ENCODE measurements at places on chromosomes 4 and X.

DNA sequence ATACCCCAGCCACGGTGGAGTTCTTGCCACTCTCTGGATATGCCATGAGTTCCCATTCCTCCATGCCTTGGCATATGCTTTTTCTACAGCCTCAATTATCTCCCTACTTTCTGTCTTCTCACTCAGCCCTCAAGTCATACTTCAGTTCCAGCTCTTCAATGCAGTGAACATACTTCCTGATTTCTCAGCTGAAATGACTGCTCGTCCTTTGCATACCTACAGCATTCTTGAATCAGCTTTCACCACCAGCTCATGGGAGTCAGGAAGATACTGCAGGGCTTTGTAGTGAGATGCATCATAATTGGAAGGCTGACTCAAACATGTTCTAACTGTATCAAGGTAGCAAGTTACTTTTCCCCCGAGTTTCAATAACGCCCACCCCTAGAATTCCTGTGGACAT lies 118.4 kb downstream of the APBB2 start:
- no peak for DNase-seq

DNA sequence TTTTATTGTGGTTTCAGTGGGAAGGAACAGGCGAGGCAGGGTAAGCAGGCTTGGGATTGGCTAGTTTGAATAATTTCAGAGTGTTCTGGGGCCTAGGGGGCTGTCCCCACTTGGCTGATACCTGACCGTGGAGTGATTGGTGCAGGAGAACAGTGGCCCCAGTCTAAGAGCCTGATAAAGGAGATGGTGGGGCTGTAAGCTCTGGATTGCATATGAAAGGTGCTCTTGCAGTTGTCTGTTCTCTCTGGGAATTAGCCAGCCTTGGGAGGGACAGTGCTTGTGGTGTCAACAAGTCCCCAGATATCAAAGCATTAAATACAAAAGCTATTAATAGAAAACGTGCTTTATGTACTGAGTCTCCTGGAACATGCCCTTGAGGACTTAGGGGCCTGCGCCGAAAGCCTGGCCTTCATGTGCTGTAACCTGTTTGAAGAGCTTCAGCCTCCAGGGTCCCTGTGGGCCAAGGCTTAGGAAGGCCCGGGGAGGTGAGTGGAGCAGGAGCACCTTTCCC lies 30.4 kb upstream of the CLTRN start:
- DNase-seq, result no peak

DNA sequence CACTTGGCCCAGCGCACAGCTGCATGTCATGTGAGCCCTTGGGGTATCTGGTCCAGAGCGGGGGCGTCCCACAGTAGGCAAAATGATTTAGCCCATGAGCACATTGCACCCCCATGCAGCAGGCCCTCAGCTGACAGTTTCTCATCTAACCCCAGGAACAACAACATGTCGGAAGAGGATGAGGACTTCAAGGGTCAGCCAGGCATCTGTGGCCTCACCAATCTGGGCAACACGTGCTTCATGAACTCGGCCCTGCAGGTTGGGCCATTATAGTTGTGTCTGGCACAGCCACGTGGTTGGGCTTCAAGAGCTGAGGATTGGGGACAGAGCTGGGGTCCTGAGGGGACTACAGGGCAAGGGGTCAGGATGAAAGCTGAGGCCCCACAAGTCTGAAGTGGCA lies 7.8 kb downstream of the USP11 start:
- no peak for DNase-seq

DNA sequence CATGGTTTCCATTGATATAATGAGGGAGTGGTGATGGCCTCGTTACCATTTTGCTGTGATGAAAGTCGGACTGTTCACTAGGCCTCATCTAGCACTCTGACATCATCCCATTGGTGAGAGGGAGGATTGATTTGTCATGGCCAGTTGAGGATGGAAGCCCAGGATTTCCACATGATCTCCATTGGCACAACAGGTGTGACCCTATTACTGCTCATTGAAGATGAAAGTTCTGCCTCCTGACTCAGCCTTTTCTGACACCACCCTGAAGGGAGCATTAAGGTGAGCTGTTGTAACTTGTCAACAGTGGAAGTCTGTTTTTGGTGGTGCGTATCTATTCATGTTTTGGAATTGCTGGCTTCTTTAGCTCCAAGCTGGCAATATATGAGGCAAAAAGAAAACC lies 144.2 kb downstream of the PABPC4L start:
- no peak for DNase-seq

DNA sequence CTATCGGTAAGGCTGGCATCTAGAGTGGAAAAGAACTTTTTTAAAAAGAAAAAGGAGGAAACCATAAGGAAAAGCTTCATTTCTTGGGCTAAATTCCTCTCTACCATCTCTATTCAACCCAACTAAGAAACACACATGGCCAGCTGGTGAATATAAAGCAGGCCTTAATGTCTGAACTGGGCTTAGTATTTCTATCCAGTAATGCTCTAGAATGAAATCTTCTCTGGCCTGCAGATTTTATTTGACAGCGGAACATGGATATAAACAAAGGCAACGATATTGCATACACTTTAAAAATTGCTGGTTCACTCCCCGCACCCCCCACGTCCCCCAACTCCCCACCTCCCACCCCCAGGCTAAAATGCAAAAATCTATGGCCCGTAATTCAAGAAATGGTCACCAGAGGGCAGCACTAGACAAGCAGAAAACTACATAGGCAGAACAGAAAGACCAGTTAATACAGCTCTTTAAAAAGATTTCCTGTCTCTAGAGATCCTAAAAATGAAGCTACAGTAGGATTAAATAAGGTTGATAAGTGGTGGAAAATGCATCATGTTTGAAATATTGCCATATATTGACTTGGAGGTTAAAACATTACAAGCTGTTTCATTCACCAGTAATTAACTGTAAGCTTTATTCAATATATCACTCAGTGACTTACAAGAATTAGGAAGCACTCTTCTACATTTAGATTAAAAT lies 155.2 kb upstream of the GALNT7 start:
- DNase-seq, result no peak

GRCh38 chr4:72275381-72275780 lies 243.6 kb downstream of the NPFFR2 start:
- no peak for DNase-seq

GRCh38 chr4:120658772-120659171 lies 263.8 kb downstream of the PRDM5 start:
- no peak for DNase-seq

DNA sequence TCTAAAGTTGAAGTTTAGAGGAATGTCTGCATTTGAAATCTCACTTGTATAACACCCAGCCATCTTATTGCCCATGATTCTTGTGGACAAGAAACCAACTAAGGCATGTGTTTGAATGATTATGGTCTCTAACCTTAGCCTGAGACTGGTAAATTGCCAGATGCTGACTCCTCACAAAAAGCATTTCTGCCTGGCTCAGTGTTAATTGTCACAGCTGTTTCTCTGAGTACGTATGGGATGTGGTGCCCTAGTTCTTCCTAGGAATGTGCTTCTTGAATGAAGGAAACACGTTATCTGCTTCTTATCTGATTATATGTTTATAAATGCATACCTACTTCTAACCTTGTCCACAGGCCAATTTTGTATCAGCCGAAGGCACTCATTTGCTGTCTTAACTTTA lies 63.1 kb upstream of the NDP start:
- no peak for DNase-seq

DNA sequence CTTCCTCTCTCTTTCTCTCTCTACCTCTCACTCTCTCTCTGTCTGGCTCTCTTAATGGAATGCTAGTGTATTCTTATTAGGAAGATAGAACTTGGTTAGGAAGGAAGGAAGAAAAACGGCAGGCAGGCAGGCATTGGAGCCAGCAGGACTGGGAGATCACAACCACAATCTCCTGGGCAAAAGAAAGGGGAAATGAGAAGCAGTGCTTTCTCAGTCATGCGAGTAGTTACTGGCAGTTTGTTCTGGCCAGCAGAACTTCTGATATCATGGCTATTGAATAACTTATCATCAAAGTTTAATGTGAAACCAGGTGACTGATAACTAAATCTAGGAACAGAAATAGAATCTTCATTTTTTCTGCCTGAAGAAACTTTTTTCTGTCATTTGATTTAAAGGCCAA lies 60.9 kb upstream of the PAGE1 start:
- DNase-seq, result no peak

GRCh38 chrX:38850807-38851544 lies 49.7 kb downstream of the MID1IP1 start:
- no peak for DNase-seq

- no peak for DNase-seq
Measured at GRCh38 chrX:18173494-18174180, 47.0 kb downstream of the BEND2 start.

DNA sequence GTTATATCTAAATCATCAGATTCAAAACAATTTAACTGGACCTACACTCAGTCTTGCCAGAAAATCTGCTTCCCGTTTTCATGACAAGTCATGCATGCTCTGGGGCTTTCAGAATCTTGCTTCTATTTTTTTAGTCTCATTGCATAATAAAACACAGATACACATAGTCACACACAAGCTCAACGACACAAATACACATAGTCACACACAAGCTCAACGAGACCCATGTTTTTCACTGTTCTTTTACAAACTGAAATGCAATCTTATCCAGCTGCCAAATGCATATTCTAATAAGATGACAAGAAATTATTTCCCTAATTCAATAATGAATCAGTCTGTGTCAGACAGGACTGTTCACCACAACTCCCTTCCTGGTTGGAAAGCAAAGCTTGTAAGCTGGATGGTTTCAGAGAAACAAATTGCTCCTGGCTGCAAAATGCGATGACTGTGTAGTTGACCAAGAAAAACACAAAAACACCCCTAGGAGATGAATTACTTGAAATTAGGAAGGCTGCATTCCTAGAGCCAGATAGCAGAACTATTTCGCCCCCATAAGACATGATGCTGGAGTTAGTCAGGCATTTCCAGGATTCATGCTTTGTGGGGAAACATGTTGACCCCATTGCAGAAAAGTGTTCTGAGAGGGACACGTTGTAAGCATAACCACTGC lies 208.7 kb downstream of the CHIC2 start:
- DNase-seq, result no peak

GRCh38 chr4:89382439-89382838 lies 74.8 kb upstream of the GPRIN3 start:
- no peak for DNase-seq

- no peak for DNase-seq
Measured at GRCh38 chrX:70429759-70430158, 6.6 kb downstream of the GDPD2 start.

DNA sequence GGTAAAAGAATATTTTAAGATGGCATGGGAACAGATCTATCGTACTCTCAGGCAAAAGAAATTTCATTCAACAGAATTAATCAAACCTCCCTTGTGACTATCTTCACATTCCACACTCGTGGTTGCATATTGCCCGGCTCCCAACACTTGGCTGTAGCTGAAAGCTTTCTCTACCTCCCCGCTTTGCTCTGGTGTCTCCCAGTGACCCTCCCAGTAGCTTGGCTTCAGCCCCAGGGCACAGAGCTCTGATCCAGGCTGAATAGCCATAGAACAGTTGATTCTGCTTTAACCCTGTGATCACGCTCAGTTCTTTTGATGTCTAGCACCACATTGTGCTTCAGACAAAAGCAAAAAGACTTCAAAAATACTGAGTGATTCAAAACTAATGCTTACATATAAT lies 24.6 kb downstream of the SLC7A11 start:
- no peak for DNase-seq

- DNase-seq, result no peak
Measured at GRCh38 chr4:168362025-168362401, 43.5 kb upstream of the DDX60 start.

- DNase-seq, result no peak
Measured at GRCh38 chr4:40838742-40839141, 89.0 kb downstream of the NSUN7 start.

DNA sequence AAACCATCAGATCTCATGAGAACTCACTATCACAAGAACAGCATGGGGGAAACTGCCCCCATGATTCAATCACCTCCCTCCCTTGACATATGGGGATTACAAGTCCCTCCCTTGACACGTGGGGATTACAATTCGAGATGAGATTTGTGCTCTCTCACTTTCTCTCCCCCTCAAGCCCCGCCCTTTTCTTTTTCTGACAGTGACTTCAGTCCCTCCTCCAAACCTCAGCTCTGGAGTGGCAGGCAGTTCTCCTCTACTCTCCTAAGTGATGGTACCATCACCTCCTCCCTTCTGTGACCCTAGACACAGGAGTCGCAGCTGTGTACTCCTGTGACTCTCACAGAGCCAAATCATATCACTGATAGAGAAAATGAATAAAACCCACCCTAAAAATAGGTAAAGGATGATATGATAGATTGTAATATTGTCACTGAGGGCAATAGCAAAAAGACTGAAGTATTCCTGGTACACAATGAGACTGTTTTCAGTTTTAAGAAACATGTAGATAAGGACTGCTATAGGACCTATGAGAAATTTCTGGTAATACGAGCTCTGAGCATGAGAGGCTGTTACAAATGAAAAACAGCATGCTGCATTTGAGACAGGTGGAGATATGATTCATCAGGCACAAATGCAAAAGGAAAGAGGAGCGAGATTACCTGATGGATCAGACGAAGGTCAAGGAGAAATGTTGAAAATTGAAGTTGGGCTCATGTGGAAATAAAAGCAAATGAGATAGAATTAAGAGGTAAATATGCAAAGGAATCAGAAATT lies 101.2 kb upstream of the CBLL2 start:
- no peak for DNase-seq

GRCh38 chrX:15915959-15916703 lies 61.5 kb upstream of the AP1S2 start:
- no peak for DNase-seq

DNA sequence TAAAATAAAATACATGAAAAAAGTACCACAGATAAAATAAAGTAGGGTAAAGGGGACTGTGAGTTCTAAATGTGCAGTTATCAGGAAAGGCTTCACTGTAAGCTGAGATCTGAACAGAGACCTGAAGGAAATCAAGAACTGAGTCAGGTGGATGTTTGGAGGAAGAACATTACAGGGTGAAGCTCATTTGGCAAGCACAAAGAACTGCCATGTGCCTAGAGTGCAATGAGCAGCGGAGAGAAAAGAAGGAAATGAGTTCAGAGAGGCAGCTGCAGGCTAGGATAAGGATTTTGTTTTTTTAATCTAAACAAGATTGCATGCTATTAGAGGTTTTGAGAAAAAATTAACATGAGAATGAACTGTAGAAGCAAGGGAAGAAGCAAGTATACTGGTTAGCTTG lies 373.1 kb downstream of the STPG2 start:
- no peak for DNase-seq

GRCh38 chr4:159103384-159103990 lies 608 bp downstream of the RAPGEF2 start:
- no peak for DNase-seq
